Heart left ventricle (tissue), 16 donors: ENCODE measurements at places on chromosomes 7 and 10. TPM values are rescaled to one million over a fixed set of nuclear protein-coding genes. Genes with fewer than 3 reads are reported as not detected.

- no peak for DNase-seq
Observed at GRCh38 chr10:96619120-96619519, 32.3 kb upstream of the TM9SF3 start.

GRCh38 chr10:88138319-88138848 is 275.0 kb downstream of the PTEN start:
- DNase-seq = no peak

DNA sequence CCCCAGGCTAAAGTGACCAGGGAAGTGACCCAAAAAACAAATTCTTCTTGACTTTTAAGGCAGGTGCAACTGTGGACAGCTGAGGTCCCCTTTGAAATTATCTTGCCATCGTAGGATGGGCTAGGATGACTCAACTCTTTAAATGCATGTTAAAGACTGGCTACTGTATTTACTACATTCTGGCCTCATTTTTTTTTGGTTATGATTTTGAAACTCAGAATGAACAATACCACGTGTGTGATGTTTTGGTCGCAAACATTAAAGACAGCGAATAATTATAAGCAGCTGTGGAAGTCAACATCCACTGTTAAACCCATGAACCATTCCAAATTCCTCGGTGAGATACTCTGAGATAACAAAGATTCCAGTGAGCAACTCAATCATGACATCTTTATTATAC is 1.2 kb upstream of the SLC13A4 start:
- DNase-seq = no peak

- no peak for DNase-seq
Observed at GRCh38 chr10:130901311-130902165, 410.0 kb downstream of the TCERG1L start.

DNA sequence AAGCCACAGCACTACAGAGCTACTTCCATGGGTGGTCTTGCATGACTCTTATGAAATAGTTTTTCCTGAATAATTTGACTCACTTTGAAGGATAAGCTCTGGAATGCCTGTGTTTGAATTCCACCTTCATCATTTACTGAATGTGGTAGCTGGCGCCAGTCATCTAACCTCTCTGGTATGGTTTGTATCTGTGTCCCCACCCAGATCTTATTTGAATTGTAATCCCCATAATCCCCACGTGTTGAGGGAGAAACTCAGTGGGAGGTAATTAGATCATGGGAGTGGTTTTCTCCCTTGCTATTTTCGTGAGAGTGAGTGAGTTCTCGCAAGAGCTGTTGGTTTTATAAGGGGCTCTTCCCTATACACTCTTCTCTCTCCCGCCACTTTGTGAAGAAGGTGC is 11.2 kb upstream of the SLC13A1 start:
- DNase-seq = no peak

DNA sequence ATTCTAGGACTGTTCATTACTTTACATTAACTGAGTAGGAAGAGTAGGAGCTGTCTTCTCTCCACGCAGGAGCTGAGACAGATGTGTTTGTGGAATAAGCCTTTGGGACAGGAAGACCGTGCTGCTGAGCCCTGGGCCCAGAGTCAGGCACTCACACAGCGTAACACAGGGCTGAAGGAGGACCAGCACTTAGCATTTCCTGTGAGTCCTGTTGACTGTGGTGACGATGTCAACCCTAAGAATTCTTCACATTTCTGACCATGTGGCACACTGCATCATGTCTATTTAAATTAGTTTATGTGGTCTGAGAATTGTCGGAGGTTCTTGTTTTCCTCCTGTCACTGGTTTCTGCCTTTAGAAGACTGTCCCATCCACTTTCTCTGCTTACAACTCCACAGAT is 117.2 kb downstream of the PIP4K2A start:
- no peak for DNase-seq

- DNase-seq = no peak
Observed at GRCh38 chr7:45156516-45157272, 897 bp upstream of the RAMP3 start.

DNA sequence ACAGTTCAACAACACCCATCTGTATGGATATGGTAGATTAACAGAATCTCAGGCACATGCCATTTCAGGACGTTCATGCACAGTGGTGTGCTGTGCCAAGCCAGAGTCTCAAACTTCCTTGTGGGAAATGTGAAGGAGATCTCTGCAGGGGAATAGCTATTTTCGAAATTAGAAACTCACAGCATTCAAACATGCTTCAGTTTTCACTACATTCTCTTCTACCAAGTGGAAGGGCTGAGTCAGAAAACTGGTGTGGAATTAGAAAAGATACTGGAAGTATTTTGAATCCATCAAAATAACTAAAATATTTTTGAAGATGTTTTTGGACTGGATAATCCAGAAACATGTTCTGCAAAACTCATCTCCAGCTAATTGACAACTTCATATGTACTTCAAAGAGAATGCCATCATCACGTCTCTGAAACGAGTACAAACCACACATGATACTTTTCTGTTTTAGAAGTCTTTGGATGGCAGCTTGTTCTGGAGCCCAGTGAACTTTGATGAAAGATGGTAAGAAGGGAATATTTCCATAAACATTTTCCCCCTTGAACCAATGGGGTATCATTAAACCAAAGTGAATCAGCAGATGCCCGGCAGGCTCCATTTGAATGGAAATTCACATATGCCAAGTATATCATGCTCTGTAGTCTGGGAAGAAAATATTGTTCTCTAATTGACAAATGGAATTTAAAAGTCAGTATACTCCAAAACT is 616.3 kb upstream of the IGFBP3 start:
- DNase-seq = no peak

The PSPH gene
- total RNA-seq = 9.7 TPM

The ACTL6B gene
- total RNA-seq = not detected

The GNAT3 gene
- total RNA-seq = not detected

The PGAM2 gene
- total RNA-seq = 855 TPM

The BLVRA gene
- total RNA-seq = 32.6 TPM

The MYO1G gene
- total RNA-seq = 2.4 TPM
